ENCODE measurements at places on chromosomes 1 and 21.

GRCh38 chr1:159239551-159240220 lies 35.0 kb downstream of the ACKR1 start:
- DNase-seq, result no peak

GRCh38 chr21:31957631-31958030 lies 84.8 kb downstream of the HUNK start:
- no peak for DNase-seq

DNA sequence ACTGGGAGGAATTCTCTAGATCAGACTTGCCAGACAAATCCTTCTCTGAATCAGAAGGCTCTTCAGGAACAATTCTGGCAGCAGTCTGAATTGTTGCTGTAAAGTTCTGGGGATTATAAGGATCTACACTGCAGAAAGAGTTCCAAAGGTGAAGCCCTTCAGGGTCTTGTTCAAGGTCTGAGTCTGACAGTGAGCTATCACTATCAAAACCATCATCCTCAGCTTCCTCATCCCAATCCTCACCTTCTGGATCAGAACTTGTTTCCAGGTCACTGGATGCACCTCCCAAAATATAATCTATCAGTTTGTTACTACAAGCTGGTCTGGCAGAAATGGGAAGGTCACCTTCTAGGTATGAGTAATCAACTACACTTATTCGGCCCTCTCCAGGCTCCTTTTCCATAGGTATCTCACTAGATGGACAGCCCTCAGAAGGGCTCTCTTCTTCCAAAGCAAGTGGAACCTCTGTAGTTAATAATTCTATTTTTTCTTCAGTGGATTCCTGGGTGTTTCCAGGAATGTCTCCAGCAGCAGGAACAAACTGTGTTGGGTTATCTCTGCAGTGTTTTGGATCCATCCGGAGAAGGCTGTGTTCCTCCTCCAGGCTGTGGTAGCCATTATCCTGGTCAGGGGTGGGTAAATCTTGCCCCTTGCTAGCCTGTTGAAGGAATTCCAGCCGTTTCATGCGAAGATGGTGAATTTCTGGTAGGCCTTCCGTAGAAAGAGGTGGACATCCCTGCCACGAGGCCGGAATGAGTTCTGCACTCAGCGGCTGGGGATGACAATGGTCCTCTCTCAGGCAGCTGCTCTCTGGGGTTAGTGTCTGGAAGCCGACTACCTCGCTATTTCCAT lies 1.6 kb downstream of the PPP1R15B start:
- no peak for DNase-seq

- no peak for DNase-seq
Observed at GRCh38 chr1:159562680-159563079, 24.9 kb upstream of the APCS start.

DNA sequence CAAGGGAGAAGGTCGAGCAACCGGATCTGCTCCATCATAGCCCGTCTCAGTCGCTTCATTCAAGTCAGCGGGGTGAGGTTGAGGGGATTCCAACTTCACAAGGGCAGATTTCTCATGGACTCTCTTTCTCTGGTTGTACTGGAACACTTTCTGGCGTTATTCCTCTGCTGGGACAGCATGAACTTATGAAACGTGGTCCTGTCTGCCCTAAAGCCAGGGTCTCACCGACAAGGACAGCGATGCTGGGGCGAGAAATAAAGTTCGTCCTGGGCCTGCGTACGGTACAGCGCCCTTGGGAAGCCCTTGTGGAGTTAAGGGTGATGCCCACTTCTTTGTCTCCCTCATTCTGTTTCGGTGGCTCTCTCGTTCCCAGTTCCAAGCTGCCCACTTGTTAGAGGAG lies 1.3 kb upstream of the FLVCR1 start:
- no peak for DNase-seq
